ENCODE measurements at places on chromosomes 1 and 21.

DNA sequence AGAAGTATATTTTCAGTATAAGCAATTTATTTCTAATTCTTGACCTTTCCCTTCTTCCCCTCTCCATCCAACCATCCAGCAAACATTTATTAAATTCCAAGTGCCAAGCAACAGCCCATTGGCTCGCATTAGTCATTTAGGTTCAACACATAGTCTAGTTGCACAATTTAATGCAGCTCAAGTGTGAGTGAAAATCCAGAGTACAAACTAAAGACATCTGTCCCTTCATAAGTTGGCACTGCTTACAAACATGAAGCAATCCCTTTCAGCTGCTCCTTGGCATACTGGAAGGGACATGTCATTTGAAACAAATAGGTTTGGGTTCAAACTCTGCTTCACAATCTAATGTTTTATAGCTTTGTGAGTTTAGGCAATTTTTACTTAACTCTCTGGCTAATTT is 10.7 kb downstream of the CASQ2 start:
- DNase-seq: no peak

DNA sequence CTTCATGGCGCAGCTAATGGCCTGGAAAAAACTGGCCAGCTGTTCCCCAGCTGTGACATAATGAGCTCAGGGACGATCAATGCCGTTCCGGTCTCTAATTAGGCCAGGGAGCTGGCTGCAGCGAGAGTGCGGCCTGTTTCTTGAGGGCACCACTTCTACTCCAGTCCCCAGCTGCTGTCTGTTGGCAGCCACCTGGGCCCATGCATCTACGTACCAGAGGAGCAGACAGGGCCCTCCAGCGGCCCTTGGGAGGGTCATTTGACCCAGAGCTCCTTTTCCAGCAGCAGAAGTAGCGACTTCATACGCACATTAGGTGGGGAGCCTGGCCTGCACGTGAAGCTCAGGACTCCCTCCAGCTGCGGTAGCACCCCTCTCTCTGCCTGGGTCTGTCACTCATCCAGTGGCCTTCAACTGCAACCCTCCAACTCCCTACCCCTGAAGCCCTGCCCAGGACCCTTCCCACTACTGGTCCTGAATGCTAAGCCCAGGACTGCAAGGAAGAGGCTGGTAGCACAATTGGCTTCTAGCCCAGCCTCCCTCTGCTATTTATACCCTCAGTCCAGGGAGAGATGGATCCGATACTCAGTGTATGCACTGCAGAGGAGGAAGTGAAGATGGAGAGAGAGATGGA is 9.1 kb upstream of the GPR61 start:
- no peak for DNase-seq

DNA sequence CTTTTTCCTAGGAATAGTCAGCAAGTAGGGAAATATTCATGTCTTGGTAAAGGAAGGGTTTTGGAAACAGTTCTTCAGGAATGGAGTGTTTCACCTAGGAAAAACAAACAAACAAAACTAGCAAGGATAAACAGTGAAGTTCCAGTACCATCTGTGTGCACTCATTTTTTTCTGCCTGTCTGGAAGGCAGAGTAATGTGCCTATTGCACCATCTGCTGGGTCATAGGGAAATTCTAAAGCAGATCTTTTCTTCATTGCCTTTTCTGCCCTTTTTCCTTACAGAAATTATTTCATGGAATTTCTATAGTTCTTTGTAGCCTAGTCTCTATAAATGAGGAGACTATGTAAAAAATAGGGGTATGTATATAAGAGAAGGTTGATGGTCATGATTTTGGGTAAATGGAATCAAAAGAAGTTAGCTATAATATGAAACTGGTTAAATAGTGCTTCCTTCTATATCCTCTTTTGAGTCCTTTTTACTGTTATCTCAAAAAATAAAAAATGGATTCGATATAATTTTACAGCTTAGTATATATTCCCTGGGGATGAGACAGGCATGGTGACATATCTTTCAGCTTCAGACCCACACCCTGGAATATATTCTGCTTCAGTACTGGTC is 3.4 kb upstream of the HRNR start:
- peak; percentile 32 for DNase-seq

DNA sequence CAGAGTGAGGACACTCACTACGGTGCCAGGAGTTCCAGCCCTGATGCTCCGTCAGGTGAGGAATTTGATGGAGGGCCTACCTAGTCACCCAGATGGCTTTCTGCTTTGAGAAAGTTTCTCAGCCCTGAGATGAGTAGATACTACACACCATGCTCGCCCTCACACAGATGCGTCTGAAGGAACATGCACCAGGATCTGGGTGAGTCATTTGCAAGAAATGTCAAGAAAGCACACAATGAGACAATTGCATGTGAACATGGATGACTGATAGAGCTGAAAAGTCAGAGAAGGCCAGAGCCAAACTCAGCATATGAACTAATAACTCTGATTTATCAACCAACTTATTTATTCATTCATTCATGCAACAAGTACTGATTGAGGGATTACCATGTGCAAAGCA is 483.9 kb downstream of the OMA1 start:
- no peak for DNase-seq

DNA sequence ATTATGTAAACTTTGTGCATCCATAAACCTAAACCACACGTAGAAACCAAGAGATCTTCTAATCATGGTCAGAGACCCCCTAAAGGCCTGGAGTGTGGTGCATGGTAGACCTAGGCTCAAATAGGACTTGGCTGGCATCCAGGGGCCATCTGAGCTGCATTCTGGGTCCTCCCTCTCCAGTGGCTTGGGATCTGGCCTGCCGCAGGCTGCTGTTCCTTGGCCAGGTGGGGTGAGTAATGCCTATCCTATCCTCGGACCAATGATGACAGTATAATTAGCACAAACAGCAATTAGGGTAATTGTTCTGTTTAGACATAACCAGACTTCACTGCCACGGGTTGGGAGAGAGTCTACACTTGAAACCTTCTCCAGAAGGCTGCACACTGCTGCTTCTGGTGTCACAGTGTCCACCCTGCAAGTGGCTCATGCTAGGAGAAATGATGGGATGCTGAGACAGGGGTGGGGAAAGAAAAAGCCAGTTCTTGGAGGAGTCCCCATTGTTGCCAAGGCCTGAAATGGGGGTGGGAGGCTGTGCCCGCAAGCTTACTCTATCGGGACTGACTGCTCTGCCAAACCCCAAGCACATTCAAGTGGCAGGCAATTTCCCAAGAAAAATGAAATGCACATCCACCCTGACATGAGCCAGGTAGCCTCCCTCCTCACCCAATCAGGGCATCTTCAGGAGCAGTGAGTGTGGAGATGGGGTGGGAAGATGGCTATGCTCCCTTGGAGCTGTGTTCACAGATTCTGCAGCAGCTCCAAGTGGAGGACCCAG is 12.5 kb upstream of the PKP1 start:
- no peak for DNase-seq

- peak; percentile 50 for DNase-seq
Measured at GRCh38 chr1:86997538-86997937, 83.1 kb downstream of the HS2ST1 start.

DNA sequence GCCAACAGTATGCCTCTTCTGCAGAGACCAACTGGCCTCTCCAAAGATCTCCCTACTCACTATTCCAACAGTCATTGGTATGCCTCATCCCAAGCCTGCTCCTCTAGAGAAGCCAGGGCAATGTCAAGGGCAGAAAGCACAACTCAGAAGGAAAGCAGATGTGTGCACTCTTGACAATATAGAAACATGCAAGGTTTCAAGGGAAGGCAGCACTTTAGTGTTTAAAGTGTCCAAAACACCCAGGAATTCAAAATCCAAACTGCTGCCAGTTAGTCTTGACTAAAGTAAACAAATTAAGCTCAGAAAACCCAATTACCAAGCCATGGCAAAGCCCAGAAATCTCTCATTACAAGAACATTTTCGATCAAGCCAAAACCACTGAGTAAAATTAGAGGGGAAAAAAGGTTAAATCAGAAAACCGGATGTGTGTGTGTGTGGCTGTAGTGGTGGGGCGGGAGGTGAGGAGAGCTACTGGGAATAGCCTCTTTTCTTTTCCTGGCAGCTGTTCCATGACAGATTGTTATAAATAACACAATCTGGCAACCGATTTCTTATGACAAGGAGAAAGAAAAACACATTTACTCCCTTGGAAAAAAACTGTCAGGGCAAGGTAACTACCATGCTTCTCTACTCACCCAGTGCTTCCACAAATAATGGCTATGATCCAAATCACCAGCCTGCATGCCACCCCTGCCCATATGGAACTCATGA is 39.2 kb downstream of the EIF2B3 start:
- DNase-seq: peak; percentile 65

- DNase-seq: no peak
Measured at GRCh38 chr1:118997225-118997624, 9.1 kb upstream of the TBX15 start.

GRCh38 chr1:92544756-92545165 is 58.0 kb upstream of the GFI1 start:
- DNase-seq: peak; percentile 99

DNA sequence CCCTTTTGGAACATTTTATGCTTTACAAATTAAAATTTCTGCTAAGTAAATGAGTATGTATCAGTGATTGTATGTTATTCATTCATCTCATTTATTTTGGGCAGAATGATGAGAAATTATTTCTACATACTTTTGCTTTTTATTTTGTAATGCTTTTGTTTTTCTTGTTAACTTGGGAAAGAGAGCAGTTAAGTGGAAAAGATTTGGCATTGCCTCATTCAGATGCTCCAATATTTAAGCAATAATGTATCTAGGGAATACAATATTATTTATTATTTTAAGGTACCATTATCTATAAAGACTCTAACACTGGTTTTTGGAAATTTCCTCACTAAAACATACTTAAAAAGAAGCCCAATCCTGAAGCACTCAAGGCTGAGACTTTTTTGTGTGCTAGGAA is 431.8 kb downstream of the NEGR1 start:
- DNase-seq: no peak

DNA sequence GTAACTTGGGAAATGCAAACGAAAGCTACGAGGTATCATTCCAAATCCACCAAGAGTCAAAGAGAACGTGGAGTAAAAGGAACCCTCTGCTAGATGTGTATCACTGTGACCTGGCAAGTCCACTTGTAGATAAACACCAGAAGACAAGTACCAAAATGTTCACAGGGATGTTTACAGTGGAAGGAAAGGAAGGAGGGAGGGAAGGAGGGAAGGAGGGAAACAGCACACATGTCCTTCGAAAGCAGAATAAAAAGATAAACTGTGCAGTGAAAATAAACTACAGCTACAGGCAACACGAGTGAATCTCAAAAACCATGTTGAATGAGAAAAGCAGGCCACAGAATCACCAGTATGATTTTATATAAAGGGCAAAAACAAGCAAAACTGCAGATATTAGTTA is 59.9 kb downstream of the TP53BP2 start:
- no peak for DNase-seq

- no peak for DNase-seq
Measured at GRCh38 chr1:30197639-30198450, 525.5 kb downstream of the MATN1 start.

GRCh38 chr21:19245188-19245580 is 841.6 kb upstream of the TMPRSS15 start:
- no peak for DNase-seq

DNA sequence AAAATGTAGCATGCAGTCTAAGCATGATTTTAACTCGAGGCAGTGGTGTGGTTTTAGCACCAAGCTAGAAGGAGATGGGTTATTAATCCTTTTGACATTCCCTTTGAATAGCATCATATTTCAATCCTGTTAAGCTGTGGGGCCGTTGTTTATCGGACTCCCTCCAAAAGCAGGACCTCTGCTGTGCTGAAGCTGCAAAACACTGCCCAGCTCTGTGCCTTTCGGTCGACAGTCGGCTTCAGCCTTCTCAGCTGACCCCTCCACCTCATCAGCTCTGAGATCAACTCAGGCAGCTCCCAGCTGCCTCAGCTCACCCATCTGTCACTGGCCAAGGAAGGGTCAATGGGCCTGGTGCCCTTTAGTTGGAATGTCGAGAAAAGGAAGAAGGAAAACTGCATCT is 95.5 kb downstream of the KAZN start:
- DNase-seq: no peak

DNA sequence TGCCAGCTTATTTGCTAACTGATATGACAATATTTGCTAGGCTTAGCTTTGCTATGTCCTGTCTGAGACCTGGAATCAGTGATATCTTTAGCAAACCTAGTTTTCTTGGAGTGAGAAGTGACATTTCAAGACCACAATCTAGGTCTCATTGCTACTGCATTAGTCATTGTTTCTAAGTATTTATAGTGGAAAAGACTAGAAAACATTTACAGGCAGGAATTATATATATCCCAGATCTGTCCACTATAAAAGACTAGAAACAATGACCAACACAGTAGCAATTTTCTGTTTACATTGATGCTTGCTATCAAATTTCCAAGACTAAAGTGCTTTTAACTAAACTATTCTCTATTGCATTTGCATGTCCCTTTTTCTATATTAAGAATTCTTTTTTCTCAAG is 5.0 kb upstream of the RGS18 start:
- DNase-seq: peak; percentile 46

GRCh38 chr1:22854688-22855565 is 117.7 kb downstream of the LACTBL1 start:
- DNase-seq: no peak

DNA sequence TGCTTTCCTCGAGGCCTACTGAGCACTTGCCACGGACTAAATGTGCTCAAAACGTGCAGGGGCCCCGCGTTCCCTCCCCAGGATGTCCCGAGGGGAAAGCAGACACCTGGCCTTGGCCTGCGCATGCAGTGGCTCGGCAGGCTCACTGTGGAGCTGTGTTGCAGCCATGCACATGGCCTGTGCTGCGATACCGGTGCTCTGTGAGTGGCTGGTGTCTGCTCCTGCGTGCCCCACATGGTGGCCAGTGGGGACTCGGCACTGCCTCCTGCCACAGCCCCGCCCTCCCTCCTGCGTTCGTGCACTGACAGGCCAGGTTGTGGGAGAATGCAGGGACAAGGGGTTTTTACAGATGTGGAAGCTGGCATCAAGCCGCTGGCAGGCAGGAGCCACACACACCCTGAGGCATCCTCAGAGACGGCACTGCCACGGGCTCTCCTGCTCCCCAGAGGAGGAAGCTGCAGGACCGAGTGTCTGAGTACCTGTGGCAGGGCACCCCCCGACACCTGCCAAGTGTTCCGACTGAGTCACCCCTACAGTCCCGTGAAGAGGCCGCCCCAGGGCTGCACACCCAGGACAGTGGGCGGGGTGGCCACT is 16.9 kb upstream of the PTTG1IP start:
- no peak for DNase-seq

GRCh38 chr1:54016343-54017282 is 1.4 kb downstream of the LDLRAD1 start:
- DNase-seq: no peak
